ENCODE measurements at places on chromosomes 7 and 10.
A peak's percentile ranks its signal among the peaks of the same experiment; 100 is the strongest.

- DNase-seq = no peak
These were observed 42.1 kb upstream of the COL13A1 start for GRCh38 chr10:69759641-69760040.

GRCh38 chr7:44320794-44321371 lies 4.5 kb downstream of the CAMK2B start:
- DNase-seq = no peak

GRCh38 chr7:77416621-77417371 lies 647 bp upstream of the GSAP start:
- DNase-seq = no peak

- peak; percentile 81 for DNase-seq
These were observed 92.1 kb downstream of the GRB10 start for GRCh38 chr7:50690541-50691011.

DNA sequence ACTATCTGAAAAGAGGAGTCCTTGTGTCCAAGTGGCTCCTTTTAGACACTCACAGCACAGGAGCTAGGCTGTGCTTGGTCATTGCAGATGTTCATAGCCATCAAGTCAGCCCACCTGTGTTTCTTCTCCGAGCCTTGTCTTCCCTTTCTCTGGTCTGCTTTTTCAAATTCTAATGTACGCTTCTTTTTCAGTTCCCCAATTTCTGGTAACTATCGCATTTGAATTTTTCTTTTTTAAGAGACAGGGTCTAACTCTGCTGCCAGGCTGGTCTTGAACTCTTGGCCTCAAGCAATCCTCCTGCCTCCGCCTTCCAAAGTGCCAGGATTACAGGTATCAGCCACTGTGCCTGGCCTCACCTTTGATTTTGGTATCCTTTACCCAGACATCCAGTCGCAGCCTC lies 18.9 kb downstream of the APBB1IP start:
- DNase-seq = no peak

GRCh38 chr10:5932345-5932744 lies 42.3 kb downstream of the FBH1 start:
- DNase-seq = no peak

DNA sequence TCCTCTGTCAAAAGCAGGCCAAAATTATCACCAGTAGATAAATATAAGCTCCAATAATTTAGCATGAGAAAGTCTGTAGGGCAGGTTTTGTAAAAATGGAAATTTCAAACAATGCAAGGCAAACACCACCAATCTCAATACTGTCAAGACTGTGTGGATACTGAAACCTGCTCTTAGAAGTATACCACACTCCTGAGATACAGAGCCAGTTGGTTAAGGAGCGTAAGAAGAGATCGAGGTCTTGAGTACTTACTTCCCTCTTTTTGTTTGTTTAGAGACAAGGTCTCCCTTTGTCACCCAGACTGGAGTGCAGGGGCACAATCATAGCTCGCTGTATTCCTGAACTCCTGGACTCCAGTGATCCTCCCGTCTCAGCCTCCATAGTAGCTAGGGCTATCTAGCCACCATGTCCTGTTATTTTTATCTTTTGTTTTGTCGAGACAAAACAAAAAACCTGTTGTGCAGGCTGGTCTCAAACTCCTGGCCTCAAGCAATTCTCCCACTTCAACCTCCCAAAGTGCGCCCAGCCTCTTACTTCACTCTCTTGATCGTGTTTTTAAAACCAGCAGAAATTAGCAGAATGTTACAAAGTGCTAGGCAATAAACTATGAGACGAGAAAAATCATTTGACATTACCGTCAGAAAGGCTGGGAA lies 205.7 kb downstream of the PARD3 start:
- DNase-seq = no peak

DNA sequence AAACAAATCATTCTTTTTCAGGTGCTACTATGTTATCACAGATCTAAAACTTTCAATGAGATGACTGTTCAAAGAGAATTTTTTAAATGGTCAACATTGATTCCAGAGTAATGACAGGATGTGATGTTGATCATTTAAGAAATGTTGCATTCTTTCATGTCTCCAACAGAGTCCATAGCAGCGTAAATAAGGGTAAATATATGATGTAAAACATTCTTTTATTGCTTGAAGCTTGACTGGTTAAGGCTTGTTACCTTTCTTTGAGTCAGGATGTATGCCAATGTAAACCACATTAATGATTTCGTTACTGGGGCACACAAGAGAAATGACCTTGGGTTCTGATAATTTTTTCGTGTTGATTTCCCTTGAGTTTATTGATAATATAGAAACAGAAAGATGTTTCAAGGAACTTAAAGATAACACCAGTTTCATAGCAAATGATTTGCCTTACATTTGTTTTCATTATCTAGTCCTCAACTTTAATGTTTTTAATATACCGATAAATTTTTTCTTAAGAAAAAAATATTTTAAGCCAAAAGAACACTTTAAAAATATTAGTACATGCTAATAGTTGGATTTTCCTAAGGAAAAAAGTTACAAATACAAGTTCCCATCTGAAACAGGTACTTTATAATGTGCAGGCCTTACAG lies 3.5 kb downstream of the STK17A start:
- no peak for DNase-seq

GRCh38 chr7:99012722-99013121 lies 131.2 kb downstream of the SMURF1 start:
- no peak for DNase-seq

GRCh38 chr10:114499630-114500190 lies 95.4 kb upstream of the AFAP1L2 start:
- no peak for DNase-seq

DNA sequence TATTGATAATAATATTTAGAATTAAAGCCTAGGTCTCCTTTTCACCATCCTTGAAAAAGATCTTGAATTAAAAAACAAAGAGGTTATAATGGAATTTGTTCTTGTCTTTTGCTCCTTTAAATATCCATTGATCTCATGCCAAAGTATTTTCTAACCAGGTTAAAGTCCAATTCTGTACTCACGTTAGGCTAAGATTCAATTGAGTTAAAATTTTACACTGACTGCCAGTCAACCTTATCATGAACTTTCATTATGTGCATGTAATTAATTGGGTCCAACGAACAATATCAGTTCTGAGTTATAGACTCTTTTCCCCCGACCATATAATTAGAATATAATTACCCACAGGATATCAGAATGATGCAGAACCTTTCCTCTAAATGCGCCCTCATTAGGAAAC lies 266.6 kb downstream of the DGKB start:
- DNase-seq = no peak

DNA sequence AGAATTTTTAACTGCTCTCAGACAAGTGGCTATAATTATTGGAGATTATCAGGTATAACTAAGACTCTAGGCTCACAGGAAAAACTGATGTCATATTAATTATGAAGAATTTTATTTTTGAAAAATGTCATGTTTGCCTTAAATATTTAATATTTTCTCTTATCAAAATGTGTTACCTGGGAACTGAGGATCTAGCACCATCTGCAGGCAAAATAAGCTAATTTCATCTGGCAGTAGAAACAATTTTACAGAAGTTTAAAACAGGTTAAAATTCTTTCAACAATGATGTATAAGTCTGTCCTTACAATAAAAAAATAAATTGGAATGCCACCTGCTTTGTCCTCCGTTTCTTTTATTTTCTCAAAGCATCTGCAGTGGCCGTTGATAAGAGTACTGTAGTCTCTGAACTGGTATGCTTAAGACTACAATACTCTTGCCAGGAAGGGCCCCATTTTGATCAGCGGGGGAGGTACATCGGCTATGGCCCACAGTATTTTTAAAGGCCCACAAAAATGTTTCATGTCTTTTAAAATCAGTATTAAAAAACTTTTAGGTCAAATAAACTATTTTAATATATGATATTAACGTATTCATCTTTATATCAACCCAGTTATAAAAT lies 81.3 kb downstream of the VWDE start:
- no peak for DNase-seq

- DNase-seq = no peak
These were observed 318.9 kb downstream of the KCNMA1 start for GRCh38 chr10:77318739-77319138.

DNA sequence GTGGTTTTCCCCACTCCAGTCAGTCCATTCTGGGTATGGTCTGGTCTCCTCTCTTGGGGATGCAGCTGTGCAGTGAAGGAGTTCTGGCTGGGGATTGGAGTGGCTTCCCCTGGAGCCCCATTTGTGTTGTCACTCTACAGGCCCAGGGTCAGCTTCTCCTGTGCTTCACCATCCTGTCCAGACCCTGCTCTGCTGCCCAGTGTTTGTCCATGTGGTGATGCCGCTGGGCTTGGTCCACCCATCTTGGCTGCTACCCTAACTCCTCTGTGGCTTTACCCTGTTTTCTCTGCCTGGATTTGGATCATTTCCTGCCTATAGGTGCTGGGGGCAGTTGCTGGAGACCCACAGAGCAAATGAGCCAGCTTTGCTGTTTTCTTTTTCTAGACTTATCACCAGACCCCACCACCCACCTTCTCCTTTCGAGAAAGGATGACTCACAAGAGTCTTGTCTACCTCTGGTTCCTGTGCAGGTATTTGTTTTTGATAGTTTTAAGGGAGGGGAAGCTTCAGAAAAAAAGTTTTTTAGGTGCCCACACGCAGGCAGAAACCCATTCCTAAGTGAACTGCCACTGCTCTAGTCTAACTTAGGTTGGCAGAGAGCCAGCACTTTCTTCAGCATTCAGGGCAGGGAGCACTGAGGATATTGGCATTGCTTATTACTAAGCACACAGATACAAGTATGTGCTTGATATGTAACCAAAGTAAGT lies 8.5 kb downstream of the ZDHHC16 start:
- DNase-seq = no peak

DNA sequence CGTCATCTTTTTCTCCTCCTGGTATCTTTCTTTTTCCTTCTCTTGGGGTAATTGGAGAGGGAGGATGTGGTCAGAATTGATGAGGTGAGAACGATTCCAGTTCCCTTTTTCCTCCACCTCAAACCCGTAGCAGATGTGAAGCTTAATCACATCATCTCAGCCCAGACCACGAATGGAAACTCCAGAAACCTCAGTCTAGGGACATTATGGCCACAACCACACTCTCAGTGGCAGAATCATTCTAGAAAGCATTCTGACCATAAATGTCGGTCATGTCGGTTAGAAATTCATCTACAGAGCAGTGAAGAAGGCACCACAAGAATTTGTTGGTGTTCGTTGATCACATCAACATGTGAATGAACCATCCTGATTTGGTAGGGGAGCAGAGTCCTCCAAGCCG lies 78.7 kb downstream of the GATA3 start:
- no peak for DNase-seq
